ENCODE measurements at places on chromosomes 16 and 17.

DNA sequence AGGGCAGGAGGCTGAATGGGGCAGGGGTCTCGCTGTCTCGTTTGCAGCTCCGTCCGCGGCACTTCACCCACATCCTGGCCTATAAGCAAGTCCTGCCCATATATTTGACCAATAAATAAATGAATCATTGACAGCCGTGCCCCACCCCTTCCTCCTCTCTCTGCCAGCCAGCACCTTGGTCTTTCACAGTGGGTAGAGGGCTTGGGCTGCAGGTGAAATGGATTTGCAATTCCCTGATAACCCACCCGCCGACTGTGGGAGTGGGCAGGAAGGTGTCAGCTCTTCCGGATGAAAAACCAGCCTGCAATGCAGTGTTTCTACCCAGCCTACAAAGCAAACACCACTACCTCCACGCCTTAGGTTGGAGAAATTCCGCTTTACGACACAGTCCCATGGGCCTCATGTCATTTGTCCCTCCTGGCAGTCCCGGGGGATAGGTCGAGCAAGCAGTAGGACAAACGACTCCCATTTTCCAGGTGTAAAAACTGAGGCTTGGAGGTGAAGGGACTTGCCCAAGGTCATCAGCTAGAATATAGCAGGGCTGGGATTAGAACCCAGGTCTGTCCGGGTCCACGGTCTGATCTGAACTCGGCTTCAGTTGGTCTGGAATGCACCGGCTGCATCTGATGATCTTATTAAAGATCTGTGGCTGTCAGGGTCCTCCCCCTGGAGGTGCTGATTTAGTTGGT is 79.0 kb downstream of the ABCC1 start:
- DNase-seq = no peak

DNA sequence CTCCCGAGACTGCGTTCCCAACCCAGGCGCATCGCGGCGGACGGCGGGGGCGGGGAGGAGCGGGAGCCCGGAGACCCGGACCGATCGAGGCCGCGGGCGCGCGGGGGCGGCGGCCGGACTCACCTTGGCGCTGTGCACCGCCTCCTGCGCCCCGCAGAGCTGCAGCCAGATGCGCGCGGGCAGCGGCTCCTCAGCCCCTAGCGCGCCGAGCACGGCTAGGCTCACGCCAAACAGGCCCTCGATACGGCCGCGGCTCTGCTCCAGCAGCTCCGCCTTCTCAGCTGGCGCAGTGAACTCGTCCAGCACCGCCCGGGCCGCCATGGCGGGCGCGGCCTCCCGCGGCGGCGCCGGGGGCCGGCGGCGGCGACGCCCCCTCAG is 339 bp downstream of the N4BP1 start:
- DNase-seq = no peak

GRCh38 chr16:2968738-2969544 is at the start of gene PAQR4:
Gene PAQR4 (plus strand): TSS chr16:2969348. CDS start chr16:2969675, 327 bp downstream.
- peak; percentile 44 for DNase-seq

DNA sequence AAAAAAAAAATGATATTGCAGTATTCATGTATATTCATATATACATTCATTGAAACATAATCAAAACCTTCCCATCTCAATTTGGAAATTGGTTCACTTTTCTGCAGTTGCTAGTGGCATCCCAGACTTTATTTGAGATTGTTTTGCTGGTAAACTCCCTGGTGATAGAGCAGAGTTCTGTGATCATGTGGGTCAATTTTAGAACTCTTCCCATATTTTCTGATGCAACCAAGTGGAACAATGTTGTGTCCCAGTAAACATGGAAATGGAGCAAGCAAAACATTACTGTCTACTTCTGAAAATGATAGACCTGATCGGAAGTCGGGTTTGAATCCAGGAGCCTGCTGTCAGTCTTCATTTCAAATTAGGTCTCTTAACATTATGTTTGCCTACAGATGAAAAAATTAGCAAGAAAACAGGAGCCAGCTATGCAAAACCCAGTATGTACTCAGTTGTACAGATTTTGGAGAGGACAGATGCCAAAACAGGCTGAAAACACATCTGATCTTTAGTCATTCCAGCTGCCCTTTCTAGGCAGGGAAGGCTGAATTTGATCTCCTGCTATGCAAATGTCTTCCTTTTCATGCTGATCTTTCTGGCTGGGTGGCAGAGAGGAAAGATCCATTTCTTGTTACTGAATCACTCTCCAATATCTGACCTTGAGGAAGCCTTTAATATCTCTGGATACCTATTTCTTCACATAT is 786.6 kb upstream of the SOX9 start:
- DNase-seq = no peak

DNA sequence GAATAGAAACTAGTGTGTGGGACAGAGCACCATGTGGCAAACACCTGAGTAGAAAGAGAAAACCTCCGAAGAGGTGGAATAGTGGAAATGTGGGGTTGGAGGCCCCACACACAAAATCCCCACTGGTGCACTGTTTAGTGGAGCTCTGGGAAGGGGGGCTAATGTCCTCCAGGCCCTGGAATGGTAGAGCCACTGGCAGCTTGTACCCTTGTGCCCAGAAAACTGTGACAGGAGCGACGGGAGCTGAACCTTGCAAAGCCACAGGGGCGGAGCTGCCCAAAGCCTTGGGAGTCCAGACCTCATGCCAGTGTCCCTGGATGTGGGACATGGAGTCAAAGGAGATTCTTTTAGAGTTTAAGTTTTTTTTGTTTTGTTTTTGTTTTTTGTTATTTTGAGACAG is 50.6 kb downstream of the RNF112 start:
- no peak for DNase-seq

- no peak for DNase-seq
Measured at GRCh38 chr17:19730843-19731242, 14.5 kb upstream of the SLC47A2 start.

GRCh38 chr16:57889960-57890751 is 80.8 kb downstream of the CNGB1 start:
- no peak for DNase-seq

DNA sequence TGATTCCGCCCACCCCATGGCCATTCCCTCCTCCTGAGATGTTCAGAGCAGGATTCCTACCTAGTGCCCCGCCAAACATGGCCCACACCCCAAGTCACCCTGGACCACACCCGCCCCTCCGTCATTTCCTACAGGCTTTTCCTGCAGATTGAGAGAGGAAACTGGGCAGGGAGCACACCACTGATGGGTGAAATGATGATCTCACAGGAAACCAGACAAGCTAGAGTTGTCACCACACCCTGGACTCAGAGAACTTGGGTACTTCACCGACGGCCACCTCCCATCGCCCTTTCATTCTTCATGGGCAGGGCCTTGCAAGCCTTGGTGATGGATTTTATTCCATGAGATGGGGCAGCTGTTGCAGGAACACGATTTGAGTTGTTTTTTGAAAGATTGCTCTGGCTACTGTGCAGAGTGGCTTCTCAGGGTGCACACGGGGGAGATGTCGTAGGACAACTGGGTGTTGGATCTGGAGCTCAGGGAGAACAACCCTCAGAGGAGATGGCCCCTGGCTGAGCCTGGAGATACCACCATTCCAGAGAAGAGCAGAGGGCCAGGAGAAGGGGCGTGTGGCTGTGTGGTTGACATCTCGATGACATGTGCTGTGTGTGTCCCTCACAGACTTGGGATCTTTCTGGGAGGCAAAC is 7.4 kb upstream of the B9D1 start:
- DNase-seq = no peak

GRCh38 chr17:31586946-31587345 is 195.5 kb downstream of the RAB11FIP4 start:
- DNase-seq = no peak

DNA sequence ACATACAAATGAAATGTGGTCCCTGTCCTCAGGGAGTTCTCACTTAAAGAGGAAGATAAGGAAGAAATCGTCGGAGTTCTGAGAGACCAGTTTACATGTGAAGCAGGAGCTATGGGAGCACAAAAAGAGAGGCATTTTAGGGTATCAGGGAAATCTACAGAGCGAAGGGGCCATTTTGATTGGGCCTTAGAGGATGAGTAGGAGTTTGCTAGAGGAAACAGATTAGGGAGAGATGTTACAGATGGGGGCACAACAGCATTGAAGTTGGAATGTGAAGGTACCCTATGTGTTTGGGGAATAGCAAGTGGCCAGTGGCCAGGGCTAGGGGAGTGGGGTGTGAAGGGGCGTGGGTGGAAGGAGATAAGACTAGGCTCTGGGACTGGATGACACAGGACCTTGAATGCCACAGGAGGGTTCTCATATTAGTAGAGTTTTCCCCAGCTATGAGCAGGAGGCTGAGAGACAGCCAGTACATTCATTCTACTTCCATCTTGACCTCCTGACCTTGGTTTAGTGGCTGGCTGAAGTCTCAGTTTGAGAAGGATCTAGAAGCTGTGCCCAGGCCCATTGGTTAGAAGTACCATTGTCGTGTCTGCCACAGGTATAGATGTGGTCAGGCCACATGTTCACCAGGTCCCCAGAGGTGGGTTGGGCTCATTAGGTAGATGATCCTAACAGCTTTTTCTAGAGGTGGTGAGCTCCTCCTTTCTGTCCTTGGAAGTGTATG is 34.8 kb downstream of the CPNE2 start:
- no peak for DNase-seq

DNA sequence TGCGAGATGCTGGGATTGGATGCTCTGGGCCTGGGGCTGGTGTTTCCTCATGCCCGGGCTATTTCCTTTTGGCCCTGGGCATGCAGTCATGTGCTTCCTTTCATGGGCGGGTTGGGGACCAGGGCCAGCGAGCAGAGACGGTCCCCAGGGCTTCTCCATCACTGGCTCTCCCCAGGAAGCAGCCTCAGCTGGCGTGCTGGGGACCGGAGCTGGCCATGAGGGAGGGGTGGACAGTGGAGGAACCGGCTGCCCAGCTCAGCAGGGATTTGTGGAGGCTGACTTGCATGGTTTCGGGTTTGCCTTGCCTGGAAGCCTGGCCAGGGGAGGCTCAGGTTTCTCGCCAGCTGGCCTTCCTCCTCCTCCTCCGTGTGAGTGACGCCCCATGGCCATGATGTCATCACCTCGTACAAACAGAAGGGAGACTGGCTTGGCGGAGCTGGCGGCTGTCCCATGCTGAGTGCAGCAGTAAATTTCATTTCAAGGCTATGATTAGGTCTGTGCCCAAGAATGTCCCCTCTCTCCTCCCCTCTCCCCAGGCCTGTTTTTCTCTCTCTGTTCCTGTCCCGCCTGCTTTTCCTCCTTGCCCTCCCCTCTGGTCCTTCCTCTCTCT is 8.9 kb upstream of the TIMP2 start:
- DNase-seq = no peak

GRCh38 chr17:76427501-76428231 is 25.3 kb downstream of the UBE2O start:
- no peak for DNase-seq

GRCh38 chr17:58300336-58300735 is 19.6 kb upstream of the MPO start:
- no peak for DNase-seq

GRCh38 chr16:82146556-82146955 is 23.5 kb downstream of the MPHOSPH6 start:
- DNase-seq = no peak

DNA sequence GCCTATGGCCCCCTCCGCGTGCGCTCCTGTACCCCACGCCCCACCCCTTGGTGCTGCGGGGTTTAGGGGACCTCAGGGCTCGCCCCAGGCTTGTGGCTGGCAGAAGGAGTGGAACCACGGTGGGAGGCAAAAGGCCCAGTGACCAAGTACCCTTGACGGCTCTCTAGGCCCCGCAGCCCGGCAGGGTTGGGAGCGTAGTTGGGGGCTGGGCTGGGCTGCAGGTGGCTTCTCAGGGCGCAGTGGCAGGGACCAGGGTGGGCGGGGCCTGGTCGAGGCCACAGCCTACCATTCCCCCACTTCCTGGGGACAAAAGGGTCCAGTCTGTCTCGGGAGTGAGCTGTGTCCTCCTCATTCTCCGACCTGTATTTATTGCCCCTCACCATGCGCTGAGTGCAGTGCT is 124.9 kb downstream of the RBFOX3 start:
- no peak for DNase-seq

- no peak for DNase-seq
Measured at GRCh38 chr16:68961778-68962402, 118.6 kb downstream of the TANGO6 start.

DNA sequence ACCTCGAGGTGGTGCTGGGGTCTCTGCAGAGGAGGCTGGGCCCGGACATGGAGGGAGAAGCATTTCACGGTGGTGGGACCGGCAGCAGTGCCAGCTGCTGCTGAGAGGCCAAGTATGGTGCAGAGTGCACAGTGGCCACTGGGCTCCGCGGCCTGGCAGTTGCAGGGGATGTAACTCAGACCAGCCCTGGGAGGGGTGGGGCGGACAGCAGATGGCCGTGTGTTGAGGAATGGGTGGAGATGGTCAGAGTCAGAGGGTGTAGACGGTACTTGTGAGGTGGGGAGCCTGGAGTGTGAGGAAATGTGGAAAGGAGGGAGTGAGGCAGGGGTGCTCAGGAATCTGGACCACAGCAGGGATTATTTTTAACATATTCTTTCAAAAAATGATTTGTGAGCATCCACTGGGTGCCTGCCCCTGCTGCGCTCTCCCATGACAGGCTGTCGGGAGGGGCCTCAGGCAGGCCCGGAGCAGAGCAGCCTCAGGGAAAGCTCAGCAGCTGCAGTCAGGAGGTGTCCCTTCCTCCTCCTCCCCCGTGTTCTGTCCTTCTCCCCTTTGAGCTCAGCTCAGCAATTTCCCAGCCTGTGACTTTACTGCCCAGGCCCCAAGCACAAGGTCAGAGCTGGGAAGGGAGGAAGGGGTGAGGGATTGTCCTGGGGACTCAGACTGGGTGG is 113.1 kb downstream of the RAP1GAP2 start:
- no peak for DNase-seq

All from stimulated activated CD8-positive, alpha-beta memory T cell treated with anti-CD3 and anti-CD28 coated beads, Interleukin-4, amount 100 ng/mL, for 1 hour (primary cell).